ENCODE measurements at places on chromosomes 2 and 18.

DNA sequence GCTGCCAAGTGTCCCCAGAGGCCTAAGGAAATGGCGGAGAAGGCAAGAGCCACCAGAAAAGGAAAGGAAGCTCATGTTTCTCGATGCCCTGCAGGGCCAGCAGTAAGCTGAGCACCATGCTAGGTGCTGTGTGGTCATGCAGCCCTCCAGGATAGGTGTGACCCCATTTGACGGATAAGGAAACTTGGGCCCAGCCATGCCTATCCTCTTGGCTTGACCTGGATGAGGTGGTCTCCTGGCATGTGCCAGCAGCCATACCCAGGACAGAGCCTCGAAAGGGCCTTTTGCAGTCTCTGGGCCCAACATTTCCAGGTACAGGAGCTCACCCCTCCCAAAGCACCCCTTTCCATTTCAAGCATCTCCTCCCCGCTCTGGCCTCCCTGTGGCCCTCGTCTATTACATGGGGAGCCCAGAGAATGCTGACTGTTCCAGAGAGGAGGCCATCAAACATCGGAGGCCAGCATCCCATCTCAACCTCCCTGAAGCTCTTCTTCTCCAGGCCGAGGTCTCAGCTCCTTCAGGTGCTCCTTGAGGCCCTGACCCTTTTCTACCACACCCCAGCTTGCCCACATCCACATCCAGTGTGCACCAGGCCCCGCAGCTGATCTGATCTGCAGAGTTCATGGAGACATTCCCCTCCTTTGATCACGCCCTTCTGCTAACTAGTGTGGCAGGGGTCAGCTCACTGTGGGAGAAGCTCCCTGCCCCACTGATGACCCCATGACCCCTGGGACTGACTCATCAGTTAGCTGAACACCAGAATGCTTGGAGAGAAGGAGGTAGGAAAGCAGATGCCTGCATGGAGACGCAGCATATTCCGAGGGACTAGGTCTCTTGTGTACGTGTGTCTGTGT, 208.4 kb downstream of the TNS1 start:
- DNase-seq = no peak

GRCh38 chr2:46798998-46799698, 116.5 kb downstream of the MCFD2 start:
- DNase-seq = no peak

- no peak for DNase-seq
These were observed 427.9 kb upstream of the CDH7 start for GRCh38 chr18:65322895-65323294.

DNA sequence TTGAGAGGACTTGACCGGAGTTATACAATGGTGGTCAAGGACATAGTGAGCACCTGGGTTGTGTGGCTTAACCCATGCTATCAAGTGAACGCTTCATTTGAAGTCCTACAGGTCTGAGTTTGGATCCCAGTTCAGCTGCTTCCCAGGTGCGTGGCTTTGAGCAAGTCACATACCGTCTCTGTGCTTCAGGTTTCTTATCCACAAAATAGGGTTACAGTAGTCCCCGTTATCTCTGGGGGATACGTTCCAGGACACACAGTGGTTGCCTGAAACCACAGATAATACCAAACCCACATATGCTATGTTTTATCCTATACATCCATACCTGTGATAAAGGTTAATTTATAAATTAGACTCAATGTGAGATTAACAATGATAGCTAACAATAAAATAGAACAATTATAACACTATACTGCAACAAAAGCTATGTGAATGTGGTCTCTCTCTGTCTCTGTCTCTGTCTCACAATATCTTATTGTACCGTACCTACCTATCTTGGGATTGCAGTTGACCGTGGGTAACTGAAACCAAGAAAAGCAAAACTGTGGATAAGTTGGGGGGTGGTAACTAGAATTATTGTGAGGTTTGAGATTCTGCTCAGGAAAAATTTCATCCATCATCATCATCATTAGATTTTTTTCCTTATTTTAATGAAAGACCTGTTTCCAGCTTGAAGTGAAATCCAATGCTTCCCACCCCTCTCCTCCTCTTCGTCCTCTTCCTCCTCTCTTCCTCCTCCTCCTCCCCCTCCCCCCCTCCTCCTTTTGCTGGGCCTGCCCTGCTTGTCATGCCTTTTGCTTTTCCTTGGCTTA, 22.7 kb downstream of the LBH start:
- no peak for DNase-seq

GRCh38 chr2:240788482-240788881, 31.5 kb downstream of the KIF1A start:
- no peak for DNase-seq

GRCh38 chr18:3903337-3903736, 453.4 kb downstream of the TGIF1 start:
- no peak for DNase-seq

DNA sequence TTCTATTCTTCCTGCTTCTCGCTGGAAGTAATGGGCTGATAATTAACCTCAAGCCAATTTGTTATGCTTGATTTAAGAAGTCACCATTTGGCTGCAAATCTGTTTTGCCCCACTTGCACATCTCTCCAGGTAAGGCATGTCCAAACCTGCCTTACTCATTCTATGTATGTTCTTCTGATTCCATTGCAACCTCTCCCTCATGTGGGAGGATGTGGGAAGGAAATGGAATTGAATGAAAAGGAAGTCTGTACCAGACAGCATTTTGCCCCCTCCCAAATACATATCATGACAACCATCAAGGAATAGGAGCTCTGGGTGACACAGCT, 131.7 kb downstream of the NRP2 start:
- no peak for DNase-seq

DNA sequence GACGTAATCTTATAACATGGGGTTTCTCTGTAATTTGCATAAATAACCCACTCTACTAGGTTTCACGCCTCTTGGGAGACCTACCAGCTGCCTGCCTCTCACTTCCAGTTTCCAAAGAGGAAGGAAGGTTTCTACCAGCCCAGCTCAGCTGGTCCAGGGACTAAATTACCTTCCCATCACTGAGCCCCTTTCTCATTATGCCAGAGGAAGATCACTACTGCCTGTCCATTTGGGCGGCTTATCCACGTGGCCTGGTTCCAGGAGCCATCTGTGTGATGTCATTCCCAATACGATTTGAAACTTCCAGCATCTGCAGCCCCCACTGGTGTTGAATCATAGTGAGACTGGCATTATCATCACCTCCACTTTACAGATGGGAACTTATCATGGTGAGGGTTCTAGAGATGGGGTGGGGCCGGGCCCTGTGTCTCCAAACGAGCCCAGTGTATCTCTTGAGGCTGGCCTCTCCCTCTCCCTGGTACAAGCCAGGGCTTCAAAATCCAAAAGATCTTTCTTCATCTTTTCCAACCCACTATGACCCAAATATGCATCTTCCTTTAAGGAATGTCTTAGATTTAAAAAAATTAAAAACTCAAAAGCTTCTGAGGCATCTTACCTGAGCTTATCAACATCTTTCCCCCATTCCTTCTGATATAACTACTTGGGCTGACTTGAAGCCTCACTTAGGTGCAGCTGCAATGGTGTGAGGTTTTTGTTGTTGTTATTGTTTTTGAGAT, 140.8 kb downstream of the DDX1 start:
- no peak for DNase-seq
